ENCODE measurements at places on chromosomes 5 and 9. TPM values are rescaled to one million over a fixed set of nuclear protein-coding genes. Genes with fewer than 3 reads are reported as not detected.

ABL1 gene
- 24.8 TPM for total RNA-seq

ADAMTSL2 gene
- 0.05 TPM for total RNA-seq

RARS1 gene
- total RNA-seq, result 101 TPM

ZNF782 gene
- 2.8 TPM for total RNA-seq

MAN1B1 gene
- 32.9 TPM for total RNA-seq

FUBP3 gene
- 31.8 TPM for total RNA-seq

CSF1R gene
- total RNA-seq, result 0.78 TPM

CXCL14 gene
- not detected for total RNA-seq

DPM2 gene
- total RNA-seq, result 41.5 TPM

OBP2A gene
- total RNA-seq, result not detected

PNPLA7 gene
- total RNA-seq, result 4.0 TPM

MSX2 gene
- total RNA-seq, result not detected

CCDC180 gene
- 1.1 TPM for total RNA-seq

SPATA31D4 gene
- total RNA-seq, result not detected

IL13 gene
- total RNA-seq, result 14.9 TPM

EPB41L4A gene
- 1.5 TPM for total RNA-seq

CDH9 gene
- not detected for total RNA-seq

OMD gene
- total RNA-seq, result not detected

SPIN1 gene
- 20.8 TPM for total RNA-seq

KYAT1 gene
- total RNA-seq, result 18.1 TPM

SLC46A2 gene
- not detected for total RNA-seq

SAP30L gene
- total RNA-seq, result 32.0 TPM

FBXO10 gene
- 3.6 TPM for total RNA-seq

TXNDC8 gene
- not detected for total RNA-seq

ZNF454 gene
- total RNA-seq, result not detected

MOCS2 gene
- 21.6 TPM for total RNA-seq
